T-helper 2 cell (primary cell): ENCODE measurements at places on chromosomes 2 and 18.

DNA sequence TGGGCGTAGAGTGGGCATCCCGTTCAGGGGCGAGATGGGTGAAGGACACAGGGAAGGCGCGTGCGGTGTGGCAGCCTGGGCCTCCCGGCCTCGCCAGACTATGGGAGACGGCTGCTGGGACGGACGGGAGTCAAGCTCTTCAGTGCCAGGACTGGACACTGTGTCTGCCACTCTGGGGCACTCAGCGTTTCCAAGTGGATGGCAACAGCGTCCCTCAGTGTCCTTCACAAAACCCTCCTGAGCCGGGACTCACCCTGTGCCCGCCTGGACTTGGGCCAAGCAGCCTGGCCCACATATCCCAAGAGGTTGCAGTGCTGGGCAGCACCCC lies 16.3 kb upstream of the BOK start:
- no peak for DNase-seq

DNA sequence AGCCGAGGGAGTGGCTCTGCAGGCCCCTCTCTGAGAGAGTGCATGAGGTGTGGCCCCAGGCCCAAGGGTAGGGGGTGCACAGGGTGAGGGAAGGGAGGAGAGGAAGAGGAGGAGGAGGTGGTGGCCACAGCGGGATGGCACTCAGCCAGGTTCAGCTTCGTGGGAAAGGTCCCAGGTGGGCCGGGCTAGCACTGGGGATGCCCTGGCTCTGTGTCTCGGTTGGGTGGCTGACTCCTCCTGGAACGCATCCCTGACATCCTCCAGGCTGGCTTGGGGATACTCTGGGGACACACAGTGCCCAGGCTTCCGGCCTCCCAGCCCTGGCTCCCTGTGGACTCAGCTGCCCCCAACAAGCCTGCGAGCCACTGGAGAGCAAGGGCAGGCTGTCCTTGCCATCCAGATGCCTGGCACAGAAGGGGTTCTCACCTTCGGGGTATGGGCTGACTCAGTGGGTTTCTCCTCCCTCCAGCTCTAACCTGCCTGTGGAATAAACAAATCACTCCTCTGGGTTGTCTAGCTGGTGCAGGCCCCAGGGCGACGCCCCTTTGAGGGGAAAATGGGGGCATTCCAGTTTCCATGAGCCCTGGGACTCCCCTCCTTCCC lies 582 bp upstream of the ZAP70 start:
- peak; percentile 27 for DNase-seq

DNA sequence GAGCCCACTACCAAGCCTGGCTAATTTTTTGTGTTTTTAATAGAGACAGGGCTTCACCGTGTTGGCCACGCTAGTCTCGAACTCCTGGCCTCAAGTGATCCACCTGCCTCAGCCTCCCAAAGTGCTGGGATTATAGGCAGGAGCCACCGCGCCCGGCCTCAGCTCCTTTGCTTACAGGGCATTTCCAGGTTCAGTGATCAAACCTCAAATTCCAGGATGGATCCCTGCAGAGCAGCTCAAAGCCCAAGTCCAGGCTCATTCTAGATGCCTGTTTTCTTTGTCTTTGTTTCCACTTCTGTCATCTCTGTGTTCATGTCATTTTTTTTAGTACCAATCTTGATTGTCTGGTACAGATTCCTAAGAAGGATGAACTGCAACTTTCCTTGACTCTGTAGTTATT lies 41.9 kb downstream of the TNFRSF11A start:
- DNase-seq, result no peak

DNA sequence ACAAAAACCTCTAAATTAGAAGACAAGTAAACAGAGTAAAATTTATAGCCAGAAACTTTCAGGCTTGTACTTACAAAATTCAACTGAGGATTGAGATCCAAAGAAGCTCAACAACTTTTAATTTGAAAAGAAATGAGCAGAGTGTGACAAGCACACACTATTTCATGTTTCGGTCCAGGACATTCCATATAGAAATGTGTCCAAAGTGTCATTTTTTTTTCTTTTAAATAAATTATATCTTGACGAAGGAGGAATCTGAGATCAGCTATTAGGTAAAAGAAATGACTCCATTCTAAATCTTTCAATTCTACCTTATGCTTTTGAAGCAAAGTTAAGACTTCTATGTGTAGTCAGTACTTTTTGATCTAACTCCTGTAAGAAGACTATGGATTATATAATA lies 4.6 kb downstream of the FN1 start:
- no peak for DNase-seq

DNA sequence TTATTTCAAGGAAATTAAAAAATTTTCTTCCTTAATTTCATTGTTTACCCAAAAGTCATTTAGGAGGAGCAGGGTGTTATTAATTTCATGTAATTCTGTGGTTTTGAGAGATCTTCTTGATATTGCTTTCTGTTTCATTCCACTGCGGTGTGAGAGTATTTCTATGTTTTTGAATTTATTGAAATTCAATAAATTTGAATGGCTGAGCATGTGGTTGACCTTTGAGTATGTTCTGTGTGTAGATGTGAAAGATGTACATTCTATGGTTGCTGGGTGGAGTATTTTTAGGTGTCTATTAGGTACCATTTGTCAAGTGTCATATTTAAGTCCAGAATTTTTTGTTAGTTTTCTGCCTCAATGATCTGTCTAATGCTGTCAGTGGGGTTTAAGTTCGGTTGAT lies 39.4 kb upstream of the LANCL1 start:
- no peak for DNase-seq

DNA sequence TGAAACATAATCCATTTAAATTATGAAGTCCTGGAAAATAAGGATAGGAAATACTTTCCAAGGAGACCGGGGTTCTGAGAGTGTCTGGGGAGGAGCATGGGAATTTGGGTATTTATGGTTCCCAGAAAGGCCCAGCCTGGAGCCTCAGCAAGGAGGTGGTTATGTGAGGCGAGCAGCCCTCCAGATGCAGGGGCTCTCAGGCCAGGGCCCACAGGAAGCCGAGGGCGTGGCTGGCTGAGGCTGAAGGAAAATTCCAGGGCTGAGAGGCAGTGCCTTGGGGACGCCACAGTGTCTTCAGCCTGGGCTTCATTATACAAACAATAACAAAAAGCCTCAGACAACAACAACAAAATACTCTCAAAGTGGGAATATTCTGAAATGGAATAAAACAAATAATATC lies 86.9 kb upstream of the SERPINE2 start:
- DNase-seq, result no peak

DNA sequence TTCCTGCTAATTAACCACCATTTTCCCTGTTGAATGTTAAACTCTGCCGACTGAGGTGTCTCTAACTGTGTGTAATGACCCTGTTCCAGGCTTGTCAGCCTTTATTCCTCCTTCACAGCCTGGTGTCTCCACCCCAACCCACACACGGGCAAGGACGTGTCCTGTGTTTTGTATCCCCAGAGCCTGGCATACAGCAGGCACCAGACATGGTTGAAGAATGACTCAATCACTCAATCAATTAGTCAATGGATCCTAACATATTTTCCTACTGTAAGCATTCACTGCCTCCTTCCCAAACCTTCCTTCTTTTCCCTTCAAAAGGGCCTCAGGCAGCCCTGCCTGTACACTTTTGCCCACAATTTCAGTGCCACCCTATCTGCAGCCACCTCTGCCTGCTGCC lies 2.7 kb upstream of the TNS1 start:
- DNase-seq, result no peak

- no peak for DNase-seq
These were observed 41.8 kb upstream of the HAAO start for GRCh38 chr2:42834161-42834560.

DNA sequence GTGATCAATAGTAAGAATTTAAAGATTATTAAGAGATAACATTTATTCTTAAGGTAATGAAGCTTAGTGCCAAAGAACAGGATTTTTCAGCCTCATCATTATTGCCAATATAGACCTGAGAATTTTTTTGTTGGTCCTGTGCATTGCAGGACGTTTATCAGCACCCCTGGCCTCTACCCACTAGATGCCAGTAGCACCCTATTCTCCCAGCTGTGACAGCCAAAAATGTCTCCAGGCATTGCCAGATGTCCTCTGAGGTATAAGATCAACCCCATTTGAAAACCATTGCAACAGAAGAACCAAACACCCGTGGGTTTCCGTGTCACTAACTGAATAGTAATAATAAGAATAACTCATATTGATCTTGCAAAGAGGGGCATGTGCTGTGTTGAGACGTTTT lies 700.0 kb upstream of the SOX11 start:
- DNase-seq, result no peak

DNA sequence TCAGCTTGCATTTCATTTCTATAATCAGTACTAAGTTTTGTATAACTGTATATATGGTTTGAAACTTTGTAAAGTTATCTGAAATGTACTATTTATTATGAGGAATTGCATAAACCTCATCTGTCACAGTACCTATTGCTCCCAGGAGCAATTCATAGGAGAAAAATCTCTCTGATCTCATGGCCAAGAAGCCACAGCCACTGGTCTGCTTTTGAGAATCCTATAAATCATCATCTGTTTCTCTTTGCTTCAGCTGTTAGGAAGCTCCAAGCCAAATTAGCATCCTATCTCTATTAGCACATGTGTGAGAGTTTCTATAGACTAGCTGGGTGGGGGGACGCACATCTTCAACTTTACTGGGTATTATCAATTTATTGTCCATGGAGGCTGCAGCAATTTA lies 210.3 kb downstream of the CYP26B1 start:
- DNase-seq, result no peak

GRCh38 chr2:205463466-205464025 lies 218.8 kb upstream of the NRP2 start:
- no peak for DNase-seq

DNA sequence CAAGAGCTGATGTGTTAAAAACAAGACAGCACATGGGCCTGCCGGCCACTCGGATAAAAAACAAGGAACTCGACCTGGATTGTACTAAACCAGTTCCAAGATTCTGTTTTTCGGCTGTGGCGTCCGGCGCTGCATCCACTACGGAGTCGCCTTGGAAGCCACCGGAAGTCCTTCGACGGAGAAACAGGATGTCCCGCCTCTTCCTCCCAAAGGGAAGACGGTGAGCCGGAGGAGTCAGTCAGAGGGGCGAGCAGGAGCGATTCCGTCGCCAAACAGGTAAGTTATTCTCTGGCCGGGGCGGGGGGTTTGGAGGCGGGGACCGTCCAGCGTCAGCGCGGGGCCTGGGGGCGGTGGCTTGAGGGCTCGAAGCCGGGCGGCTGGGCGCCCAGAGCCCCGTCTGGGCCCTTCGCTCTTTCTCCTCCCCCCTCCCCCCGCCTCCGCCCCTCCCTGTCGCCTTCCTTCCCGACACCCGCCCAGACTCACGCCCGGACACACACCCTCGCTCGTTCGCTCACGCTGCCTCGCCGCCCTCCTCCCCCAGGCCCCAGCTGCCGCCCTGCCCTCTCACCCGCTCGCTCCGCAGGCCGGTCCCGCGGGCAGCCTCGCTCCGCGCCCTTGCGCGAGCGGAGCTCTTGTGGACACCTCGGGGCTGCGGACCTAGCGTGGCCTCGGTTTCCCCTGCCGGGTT lies at the start of gene ZNF407:
TSS of gene ZNF407 (plus strand) at position 209 of the 688 bp plus-strand sequence. CDS start 33,150 bp downstream, outside the sequence.
- DNase-seq, result peak; percentile 86

- no peak for DNase-seq
These were observed 392.1 kb downstream of the TDRD15 start for GRCh38 chr2:21515903-21516302.

GRCh38 chr2:129117434-129117833 lies 798.8 kb upstream of the HS6ST1 start:
- DNase-seq, result no peak

GRCh38 chr2:137834760-137835379 lies 129.4 kb upstream of the HNMT start:
- DNase-seq, result no peak

DNA sequence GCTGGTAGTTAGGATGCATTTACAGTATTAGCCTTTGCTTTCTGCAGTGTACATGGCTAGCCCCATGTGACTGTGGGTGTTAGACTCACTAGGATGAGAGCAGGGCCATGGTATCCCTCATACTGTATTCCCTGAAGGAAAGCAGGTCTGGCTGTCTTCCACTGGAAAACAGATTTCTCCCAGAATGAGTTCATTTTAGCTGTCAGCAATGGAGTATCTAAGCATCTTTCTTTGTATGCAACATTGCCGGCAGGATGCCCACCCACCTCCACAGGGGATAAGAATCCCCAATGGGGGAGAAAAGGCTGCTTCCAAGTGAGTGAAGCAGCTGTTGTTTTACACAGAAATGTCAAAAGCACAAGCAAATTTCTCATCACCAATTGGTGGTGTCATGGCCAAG lies 142.7 kb upstream of the KLHL14 start:
- DNase-seq, result no peak

DNA sequence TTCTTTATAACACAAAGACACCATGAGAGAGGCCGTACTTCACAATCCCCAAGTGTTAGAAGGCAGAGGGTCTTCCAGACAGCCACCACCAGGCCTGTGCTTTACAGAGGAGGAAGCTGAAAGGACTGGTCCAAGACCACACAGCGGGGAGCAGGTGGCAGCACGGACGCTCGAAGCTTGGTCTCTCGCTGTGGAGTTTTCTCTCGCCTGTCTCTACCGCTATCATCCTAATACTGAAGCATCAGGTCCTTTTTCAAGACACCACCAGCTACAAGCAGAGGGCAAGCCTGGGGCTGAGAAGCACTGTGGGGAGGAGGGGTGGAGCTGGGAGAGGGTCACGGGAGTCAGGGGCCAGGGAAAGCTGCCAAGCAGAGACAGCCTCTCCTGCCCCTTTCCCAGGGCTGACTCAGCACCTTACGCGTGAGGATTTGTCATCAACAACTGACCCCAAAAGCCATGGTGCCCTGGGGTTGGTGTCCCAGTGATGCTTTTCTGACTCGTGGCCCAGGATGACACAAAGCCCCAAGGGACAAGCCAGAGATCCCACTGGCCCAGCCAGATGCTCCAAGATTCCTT lies 31.9 kb upstream of the FOSL2 start:
- DNase-seq, result no peak

- no peak for DNase-seq
These were observed 128.4 kb downstream of the CABLES1 start for GRCh38 chr18:23263551-23264235.

- no peak for DNase-seq
These were observed 57.4 kb downstream of the LINC00305 start for GRCh38 chr18:64091526-64091925.

- no peak for DNase-seq
These were observed 16.2 kb downstream of the SETBP1 start for GRCh38 chr18:44696892-44697291.

DNA sequence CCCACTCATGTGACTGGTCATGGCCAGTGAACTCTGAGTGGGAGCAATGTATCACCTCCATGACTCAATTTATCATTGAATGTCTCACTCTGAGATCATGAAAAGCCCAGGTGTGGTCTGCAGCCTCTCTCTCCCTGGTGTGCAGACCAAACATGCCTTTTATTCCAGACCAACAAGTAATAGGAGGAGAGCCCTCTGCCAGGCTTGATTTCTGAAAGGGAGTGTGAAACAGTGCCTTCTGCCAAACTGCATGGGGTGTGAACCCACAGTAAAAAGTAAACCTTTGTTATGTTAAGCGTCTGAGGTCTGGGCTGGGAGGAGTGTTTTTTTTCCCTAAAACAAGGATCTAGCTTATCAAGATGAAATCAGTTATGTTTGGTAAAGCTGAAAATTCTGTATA lies 601.2 kb downstream of the ADCYAP1 start:
- no peak for DNase-seq
